ENCODE measurements at places on chromosomes 6 and 20.

DNA sequence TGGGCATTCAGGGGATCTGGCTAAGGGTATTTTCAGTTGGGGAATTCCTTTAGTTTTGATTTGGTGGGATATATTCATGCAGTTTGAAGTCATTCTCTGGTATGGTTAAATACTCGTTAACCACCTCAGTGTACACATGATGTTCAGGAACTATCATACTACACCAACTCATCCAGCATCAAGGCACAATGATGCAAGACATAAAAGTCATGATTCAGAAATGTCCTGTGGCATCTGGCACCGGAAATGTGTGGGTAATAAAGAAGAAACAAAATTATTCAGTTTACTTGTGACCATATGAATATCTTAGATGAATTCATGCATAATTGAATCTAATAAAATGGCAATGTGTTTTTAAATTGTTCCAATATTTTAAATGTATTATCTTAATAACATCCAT, 129.0 kb upstream of the BMP5 start:
- peak; percentile 43 for DNase-seq

DNA sequence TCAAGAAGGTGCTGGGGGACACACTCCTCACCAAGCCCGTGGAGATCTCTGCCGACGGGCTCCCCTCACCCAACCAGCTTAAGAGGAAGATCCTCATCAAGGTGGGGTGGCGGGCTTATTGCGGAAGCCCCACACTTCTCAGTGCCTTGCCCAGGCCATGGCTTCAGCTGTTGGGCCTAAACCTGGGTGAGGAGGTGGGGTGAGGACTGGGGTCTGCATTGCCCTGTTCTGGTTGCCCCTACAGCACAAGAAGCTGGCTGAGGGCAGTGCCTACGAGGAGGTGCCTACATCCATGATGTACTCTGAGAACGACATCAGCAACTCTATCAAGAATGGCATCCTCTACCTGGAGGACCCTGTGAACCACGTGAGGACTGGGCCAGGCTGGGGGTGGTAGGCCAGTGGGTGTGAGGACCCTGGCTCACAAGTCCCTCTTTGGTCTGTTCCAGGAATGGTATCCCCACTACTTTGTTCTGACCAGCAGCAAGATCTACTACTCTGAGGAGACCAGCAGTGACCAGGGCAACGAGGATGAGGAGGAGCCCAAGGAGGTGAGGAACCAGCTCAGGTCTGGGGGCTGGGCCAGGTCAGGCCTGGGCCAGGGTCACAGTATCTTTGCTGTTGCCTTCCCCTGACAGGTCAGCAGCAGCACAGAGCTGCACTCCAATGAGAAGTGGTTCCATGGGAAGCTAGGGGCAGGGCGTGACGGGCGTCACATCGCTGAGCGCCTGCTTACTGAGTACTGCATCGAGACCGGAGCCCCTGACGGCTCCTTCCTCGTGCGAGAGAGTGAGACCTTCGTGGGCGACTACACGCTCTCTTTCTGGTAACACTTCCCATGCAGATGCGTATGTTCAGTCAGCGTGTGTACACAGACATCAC, 27.9 kb downstream of the PLCG1 start:
- no peak for DNase-seq

DNA sequence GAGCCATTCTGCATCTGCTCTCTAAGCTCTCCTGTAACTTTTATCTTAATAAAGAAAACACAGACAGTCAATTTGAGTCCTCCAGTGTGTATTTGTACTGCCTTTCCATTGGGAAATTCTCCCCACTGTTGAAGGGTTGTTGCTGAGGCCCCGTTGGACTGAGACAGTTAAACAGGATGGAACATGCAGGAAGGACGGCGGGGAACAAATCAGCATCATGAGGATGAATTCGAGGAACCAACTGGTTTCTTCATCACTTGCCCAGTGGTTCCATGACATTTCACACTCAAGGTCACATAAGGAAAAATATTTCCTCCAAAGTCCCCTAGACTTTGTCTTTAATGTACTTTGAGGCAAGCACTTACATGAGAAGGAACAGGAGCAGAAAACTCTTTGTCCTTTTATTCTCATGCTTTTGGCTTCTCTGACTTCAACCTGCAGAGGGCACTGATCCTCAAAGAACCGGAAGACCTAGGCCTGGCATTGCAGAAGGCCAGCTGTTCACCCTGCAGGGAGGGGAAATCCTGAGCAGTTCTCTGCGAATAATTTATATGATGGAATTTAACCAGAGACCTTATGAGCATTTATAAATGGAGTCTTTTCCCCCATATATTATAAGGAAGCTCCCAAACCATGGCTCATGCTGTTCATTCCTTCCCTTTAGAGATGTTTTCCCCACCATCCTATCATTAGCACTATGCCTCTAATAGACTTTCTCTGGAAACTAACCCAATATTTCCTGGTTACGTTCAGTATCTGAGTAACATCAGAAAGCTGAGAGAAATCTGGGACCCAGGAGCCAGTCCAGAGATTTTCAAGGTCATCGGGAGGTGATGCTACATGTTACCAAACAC, 55.2 kb upstream of the ADGRF1 start:
- DNase-seq = peak; percentile 78

GRCh38 chr20:44069203-44070011, 117.6 kb downstream of the JPH2 start:
- DNase-seq = no peak

- no peak for DNase-seq
Measured at GRCh38 chr6:125357515-125358256, 55.9 kb upstream of the HDDC2 start.

DNA sequence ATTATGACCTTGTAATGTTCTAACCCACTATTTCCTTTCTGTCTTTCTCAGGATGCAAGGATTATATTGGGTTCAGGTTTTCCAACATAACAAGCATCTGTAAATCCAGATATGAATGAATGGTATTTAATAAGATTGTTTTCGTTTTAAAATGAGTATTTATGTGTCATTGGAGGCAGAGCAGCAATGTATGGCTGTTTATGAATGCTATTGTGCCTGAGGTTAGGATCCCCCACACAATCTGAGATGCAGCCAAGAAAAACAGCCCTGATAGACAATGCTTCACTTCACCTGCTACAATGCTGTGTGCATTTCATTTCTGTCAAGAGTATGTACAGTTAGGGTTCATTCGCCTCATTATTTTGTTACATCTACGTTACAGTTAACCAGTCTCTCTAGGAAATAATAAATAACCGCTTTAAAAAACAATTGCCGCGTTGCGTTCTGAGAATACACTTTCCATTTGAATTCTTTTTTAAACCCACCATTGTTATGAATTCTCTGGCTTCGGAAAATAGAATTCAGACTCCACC, 19.6 kb downstream of the TFAP2A start:
- DNase-seq = no peak

DNA sequence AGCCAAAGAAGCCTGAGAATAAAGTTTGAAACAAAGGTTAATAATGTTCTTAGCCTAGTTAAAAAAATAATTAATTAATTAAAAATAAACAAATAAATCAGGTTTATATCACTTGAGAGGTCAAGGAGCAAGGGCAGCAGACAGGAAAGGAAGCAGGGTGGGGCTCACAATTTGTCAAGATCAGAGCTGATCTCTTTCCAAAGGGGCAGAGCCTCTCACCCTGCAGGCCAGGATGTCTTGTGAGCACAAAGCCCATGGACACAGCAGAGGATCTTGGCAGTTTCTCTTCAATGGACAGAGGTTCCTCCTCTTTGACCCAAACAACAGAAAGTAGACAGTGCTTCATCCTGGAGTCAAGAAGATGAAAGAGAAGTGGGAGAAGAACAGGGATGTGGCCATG, 14.9 kb downstream of the ULBP1 start:
- DNase-seq = no peak

DNA sequence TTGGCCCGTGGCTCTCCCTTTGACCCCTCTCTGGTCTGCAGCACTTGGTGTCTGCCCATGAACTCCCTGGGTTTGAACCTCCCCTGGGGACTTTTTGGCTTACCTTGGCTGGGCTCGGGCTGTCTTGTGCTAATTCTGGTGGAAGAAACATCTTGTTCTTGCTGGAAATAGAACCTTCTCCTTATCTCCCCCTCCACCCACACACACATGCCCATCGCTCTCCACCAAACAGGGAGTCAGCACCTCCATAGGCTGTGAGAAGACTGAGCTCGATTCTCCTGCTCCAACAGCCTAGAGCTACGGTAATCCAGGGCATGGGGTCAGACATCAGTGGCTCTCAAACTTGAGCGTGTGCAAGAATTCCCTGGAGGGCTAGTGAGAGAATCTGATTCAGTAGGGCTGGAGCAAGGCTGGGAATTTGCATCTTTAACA, 114.4 kb upstream of the SLC22A23 start:
- no peak for DNase-seq

DNA sequence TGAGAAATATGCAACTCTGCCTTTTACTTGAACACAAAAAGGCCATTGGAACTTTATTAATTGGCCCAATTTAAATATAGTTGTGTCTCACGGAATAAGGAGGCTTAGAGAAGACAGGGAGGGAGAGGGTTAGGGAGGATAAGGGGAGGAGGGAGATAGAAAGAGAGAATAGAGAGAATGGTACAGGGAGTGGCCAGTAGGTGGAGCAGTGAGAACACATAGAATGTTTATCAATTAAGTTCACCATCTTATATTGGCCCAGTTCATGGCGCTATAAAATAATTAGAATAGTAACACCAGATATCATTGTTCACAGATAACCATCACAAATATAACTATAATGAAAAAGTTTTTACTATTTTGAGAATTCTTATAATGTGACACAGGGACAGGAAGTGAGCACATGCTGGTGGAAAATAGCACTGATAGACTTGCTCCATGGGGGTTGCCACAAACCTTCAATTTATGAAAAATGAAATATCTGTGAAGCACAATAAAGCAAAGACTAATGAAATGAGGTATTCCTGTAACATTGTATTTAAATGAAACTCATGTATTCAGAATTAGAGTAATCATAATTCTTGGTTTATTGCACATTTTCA, 374.1 kb upstream of the MANEA start:
- peak; percentile 38 for DNase-seq

- DNase-seq = no peak
Measured at GRCh38 chr20:60785785-60786184, 466.3 kb upstream of the CDH4 start.

DNA sequence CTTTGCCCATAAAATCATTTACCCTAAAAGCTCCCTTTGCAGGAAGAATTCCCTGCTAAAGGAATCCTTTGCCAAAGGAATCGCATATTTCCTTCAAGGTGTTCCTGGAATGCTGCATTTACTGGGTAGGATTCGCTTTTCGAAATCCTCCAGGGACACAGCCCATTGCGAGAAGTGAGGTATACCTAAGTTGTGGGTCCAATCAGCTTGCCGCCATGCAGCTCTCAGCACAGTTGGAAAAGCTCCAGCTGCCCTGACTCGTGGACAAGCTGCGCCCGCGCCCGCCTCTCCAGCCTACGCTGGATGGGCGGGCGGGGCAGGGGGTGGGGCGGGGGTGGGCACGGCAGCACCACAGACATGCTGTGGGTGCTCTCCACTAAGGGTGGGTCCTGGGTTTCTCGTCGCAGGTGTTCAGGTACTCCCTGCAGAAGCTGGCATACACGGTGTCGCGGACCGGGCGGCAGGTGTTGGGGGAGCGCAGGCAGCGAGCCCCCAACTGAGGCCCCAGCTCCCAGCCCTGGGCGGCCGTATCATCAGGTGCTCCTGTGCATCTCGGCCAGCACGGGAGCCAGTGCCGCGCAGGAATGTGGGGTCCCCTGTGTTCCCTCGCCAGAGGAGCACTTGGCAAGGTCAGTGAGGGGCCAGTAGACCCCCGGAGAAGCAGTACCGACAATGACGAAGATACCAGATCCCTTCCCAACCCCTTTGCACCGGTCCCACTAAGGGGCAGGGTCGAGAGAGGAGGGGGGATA, 1.4 kb downstream of the NNAT start:
- DNase-seq = no peak

DNA sequence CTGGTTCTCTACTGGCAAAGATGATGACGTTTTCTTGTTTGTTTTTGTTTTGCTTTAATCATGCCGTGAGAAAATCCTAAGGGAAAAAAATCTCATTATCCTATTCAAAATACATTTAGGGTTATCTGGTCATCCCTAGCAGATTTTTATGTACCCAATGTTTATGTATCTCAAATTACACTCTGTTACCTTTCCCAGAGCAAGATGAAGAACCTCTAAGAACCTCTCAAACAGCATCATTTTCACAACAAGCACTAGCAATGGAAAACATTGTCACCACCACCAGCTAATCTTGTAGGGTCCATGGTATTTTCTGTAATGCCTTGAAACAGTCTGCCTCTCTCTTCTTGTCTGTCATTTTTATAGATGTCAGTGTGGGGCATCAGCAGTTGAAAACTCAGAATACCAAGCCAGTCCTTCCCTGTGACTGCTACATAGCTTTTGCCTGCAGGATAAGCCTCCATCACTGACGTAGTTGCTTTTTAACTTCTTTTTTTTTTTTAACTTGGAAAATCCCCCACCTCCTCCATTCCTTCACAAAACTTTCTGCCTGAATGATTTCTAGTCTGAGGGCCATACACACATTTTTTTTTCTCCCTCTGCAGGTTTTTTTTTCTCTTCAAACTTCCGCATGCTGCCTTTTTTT, 2.4 kb upstream of the SNAP25 start:
- no peak for DNase-seq

Measured in RKO (cell line).